NCI-H1436 treated with DMSO at 0.1 percent for 48 hours (cell line): ENCODE measurements at places on chromosomes 5 and 9.

GRCh38 chr9:130264414-130265350, 878 bp upstream of the HMCN2 start:
- DNase-seq, result no peak

DNA sequence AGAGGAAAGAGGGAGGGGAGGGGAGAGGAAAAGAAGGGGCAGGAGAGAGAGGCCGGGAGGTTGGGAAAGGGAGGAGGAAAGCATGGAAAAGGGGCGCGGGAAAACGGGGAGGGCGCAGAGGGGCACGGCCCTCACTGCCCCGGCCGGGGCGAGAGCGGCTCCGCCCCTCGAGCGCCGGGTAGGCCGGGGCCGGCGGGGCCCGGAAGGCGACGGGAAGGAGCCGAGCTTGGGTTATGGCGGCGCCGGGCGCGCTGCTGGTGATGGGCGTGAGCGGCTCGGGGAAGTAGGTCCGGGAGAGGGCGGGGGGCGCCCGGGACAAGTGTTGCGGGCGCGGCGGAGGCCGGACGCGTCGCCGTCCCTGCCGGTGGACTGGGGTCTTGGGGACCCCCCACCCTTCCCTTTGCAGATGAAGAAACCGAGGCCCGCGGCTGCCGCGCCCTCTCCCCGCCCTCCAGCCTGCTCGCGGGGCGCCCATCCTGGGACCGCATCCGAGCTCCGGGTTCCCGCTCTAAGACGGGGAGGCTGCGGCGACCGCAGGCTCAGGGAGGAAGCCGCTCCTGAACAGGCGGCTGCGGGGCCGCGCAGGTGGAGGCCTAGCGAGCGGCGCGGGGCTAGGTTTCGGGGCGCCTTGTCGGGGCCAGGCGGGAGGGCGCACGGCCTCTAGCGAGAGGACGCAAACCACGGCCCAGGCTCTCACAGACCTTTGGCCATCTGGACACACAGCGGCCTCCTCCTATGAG, at the start of gene IDNK:
IDNK (plus strand) TSS at position 205 of the 740 bp plus-strand sequence; CDS start at position 234, 29 bp downstream.
- no peak for DNase-seq

DNA sequence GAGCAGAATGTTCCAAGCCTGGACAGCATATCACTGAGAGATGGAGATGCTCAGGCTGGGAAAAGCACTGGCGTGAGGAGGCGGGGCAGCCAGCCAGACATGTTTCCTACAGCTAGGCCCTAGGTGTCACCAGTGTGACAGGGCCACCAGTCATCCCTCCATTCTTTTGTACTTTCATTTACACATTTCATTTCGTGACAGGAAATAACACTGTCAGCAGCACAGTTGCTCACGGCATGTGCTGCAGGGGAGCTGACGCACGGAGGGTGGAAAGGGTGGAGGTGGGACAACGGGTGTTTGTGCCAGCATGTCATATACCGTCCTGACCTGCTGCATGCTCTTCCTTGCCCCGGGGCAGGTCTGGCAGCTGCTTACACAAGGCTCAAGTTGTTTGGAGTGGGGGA, 14.8 kb upstream of the CEMIP2 start:
- DNase-seq, result no peak

- DNase-seq, result no peak
Measured at GRCh38 chr9:110291921-110292557, 35.7 kb upstream of the TXN start.

DNA sequence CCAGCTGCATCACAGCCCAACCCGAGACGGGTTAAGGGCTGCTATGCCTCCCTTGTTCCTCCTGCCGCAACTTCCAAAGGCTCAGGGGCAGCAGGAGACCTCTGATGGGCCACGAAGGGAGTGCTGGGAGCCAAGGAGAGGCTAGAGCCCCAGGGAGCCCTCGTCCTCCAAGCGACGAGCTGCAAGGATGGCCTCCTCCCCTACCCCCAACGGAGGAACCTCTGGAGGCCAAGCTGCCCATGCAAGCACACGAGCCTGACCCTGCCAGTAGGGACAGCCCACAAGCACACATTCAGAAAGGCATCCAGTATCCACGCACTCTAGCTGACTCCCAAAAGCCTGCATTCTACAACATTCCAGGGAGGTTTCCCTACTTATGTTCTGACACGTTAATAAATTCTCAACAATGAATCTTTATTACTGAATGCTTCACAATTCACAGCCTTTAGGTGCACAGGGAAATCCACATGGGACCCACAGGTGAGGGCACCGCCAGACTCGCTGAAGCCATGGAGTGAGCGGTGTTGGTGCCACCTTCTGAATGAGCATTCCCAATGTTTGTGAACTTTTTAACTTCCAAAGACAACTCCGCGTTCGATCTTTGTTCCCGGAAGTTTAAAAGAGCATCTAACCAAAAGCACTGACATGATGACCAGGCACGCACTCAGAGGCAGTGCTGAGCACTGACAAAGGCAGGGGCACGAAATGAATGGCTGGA, 28.7 kb downstream of the IPPK start:
- DNase-seq, result no peak

- DNase-seq, result no peak
Measured at GRCh38 chr5:102622262-102622661, 123.5 kb upstream of the SLCO6A1 start.

DNA sequence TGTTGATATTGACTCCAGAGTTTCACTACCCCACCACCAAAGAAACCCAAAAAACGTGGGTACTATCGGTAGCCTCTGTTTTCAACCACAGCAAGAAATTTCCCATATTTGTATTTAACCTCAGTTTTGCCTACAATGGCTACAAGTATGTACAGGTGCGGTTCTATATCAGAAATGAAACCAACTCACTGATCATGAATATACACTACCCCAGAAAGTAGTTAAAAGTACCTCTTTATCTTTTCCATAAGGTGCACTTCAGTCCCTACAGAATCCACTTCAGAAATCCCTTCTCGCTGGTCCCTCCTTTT, 140.6 kb upstream of the SLC12A2 start:
- DNase-seq, result no peak
